ENCODE measurements at places on chromosomes 16 and 17.

- DNase-seq = peak; percentile 23
These were observed 143.4 kb upstream of the HS3ST2 start for GRCh38 chr16:22670551-22671041.

DNA sequence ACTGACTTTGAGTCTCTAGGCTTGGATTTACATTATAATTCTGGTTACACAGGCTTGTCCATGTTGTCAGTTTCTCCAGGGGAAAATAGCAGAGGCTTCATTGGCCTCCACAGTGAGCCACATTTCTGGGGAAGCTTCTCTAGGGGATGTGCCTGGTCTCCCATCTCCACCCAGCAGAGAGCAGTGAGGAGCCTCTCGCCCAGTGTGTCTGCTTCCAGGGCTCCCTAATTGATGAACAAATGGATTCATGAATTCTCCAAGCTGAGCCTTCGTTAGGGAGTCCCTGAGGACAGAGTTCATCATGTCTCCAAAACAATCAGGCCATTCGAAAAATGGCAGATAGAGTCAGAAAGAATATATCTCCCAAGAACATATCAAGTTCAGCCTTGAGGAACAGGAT lies 162.4 kb upstream of the TOX3 start:
- DNase-seq = no peak

DNA sequence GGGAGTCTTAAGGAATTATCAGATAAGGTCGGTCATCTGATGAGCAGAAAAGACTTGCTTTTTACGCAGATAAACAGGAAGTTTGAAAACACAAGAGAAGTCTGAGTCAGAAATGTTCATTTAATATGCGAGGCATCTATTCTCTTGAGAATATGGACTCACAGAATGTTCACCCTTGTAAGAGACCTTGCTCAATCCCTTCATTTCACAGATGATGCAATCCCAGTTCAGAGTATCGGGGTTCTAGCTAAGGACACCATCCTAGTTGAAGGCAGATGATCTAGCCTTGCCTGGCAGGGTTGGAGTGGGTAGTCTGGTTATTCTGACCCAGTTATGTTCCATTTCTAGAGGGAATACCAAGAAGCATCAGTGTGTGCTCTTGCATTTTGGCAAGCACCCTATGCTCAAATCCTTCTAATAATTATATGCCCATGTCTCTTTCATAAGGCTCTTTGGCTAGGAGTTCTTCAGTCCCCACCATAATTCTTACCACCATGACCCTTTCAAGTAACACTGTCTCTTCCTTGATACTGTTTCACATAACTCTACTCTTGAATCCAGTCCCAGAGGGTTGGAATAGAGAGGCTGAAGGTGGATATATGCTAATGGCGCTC lies 42.5 kb downstream of the YPEL2 start:
- DNase-seq = no peak

DNA sequence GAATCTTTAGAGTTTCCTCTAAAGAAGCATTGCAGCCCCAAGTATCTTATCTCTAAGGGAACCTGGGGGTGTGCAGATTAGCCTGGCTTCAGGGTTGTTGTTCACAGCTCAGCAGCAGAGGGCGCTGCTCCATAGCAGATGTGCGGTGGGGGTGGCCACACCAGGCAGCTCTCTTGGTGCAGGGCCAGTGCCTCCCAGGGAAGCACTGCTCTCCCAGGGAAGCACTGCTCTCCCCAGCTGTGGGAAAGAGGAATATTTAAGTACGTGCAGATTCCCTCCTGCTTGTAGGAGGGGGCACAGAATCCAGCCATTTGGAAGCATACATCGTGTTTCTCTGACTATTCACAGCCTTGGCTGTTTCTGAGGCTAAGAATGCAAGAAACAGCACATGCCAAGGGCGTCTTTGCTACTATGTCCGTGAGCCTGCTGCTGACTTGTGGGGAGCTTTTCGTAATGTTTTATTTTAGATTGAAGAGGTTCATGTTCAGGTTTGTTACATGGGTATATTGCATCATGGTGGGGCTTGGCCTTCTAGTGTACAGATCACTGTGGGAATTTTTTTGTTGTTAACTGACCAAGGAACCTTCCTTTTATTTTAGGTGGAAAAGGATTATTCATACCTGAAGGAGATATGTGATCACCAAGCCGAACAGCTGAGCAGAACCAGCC lies 217.8 kb downstream of the SPECC1 start:
- peak; percentile 89 for DNase-seq

DNA sequence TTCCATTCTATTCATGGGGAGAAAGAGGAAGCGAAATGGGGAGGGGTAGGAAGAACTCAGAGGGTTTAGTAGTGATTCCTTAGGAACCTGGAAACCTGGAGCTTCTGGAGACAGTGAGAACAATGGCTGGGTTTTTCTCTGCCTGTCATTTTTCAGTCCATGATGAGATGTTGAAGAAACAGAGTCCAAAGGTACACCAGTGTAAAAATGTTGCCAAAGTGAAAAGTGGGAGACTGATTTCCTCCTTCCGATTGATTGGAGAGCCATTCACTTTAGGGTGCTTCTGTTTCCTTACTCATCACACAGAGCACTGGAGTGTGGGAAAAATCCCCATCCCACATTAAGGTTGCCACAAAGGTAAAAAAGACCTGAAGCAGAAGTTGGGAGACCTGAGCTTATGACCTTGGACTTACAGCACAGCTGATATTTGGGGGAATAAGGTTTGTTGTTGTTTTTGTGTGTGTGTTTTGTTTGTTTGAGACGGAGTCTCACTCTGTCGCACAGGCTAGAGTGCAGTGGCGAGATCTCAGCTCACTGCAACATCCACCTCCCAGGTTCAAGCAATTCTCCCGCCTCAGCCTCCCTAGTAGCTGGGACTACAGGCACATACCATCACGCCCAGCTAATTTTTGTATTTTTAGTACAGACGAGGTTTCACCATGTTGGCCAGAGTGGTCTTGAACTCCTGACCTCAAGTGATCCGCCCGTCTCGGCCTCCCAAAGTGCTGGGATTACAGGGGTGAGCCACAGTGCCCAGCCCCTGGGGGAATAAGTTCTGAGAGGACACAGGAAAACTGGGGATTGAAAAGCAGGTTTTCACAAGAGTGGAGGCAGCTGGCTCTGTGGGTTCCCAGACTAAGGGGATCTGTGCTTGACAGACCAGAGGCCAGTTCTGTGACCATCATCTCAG lies 1.4 kb upstream of the DHX8 start:
- no peak for DNase-seq

- DNase-seq = no peak
These were observed 13.9 kb downstream of the CES5A start for GRCh38 chr16:55861288-55861687.

DNA sequence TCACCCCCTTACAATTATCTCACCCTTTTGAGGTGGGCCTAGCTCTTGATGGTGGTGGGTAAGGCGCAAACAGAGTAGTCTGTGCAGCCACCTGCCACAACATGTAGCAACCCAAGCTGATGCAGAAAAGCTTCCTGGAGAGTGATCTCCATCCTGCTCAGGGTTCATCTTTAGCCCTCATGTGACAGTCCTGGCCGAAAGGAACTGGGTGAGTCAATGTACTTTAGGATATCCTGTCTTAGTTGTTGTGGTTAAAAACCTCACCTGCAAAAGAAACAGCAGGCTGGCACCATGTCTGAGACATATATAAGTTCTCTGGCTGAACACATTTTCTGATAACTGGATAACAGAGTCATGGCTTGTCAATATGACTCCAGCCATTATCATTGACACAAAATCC lies 183.5 kb upstream of the CPHXL start:
- DNase-seq = no peak

- peak; percentile 29 for DNase-seq
These were observed 486 bp downstream of the ZNF785 start for GRCh38 chr16:30585022-30585399.

GRCh38 chr17:67353161-67353560 lies 13.2 kb downstream of the PSMD12 start:
- no peak for DNase-seq

DNA sequence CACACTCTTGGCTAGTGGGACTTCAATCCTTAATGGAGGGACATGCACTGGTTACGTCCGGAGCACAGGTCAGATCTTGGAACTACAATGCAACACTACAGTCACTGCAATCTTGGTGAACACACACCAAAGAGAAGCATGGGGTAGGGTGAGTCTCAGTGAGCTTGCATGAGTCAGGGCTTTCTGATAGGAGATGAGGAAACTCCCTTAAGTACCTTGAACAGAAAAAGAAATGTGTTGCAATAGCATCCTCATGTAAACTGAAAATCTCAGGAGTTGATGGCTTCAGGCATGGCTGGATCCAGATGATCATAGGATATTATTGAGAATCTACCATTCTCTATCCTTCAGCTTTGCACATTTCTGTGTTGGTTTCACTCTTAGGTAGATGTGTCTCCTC lies 54.1 kb downstream of the CES1 start:
- no peak for DNase-seq

DNA sequence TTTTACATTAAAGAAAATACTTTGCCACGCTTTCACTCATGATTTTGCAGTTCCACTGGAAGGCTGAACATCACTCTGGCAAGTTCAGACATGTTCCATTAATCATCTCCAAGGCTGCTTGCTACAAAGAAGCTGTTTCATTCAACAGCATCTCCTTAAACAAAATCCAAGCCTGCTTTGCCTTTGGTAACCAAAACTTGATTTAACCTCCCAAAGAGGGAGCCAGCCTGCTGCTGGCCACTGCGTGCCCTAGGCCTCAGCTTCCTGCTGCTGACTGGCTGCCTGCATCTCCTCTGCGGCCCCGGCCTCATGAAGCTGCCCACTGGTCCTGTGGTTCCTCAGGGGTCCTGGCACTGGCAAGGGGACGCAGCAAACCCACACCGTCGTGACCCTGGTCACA lies 31.8 kb downstream of the ANKRD11 start:
- peak; percentile 74 for DNase-seq

- DNase-seq = no peak
These were observed 334.9 kb downstream of the WWOX start for GRCh38 chr16:78434401-78434800.

- DNase-seq = no peak
These were observed 101.8 kb upstream of the CIBAR2 start for GRCh38 chr16:85213926-85214675.

DNA sequence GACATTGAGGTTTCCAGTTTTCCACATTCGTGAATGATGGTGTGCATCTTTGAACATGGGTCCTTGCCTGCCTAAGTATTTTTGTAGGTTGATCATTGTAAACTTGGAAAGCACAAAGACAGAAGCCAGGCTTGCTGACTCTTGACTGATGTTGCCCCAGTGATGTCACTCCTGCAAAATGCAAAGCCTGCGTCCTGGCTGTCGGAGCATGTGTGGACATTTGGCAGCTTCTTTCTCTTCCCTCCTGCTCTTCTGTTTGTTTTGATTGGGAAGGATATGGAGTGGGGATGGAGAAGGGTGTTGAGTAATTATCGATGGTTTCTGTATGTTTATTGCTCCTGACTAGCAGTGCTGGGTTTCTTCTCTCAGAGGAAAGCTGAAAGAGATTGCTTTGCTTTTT lies 3.2 kb downstream of the NDE1 start:
- DNase-seq = no peak

- DNase-seq = no peak
These were observed 24.8 kb upstream of the ANKRD40CL start for GRCh38 chr17:50792132-50792531.

- DNase-seq = no peak
These were observed 35.2 kb upstream of the CBX4 start for GRCh38 chr17:79874329-79874981.

DNA sequence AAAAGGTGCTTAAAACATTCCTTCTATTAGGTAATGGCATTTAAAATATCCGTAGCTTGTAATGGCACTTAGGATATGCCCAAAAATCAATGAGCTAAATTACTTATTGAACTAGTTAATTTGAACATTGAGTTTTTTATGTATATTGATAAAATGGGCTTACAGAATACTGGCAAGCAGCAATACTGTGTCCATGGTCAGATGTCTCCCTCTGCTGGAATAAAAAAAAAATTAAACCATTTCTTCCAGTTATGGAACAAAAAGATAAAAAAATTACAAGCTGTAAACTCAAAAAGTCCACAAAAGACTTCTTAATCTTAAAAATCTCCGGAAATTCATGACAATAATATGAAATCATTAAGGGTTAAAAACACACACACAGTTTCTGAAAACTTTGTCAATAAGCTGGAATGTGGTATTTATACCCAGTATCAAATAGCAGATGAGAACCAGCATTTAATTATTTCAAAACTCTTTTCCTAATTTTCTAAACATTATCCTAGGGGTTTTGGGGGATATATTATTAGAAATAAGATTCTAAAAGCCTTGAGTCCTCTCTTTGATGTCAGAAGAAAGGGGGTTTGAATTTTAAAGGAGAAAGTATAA lies 21.5 kb upstream of the PSMD7 start:
- no peak for DNase-seq

- no peak for DNase-seq
These were observed 43.6 kb upstream of the MED9 start for GRCh38 chr17:17433000-17433703.

DNA sequence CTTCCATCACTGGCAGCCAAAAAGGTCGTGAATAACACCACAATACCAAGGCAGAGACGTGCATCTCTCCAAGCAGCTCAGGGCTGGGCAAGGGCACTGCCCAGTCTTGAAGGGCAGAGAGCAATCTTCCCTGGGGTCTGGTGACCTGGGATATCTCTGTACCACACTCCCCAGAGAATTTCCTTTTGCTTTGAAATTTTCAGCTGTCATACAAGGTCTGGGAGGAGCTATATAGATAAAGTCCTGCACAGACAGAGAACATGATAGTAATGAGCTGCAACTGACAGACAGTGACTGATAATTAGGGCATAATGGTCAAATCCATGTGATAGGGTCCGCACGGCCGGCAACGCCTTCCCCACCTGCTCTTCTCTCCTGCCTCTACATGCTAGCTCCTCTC lies 68.2 kb downstream of the DYNLRB2 start:
- no peak for DNase-seq

GRCh38 chr16:53908731-53909130 lies 204.8 kb downstream of the FTO start:
- no peak for DNase-seq

- peak; percentile 6 for DNase-seq
These were observed 718 bp upstream of the CBFB start for GRCh38 chr16:67028167-67028695.

GRCh38 chr17:50425682-50426471 lies at the start of gene ACSF2:
TSS of gene ACSF2 (plus strand) at chr17:50426218. CDS start at chr17:50426262, 44 bp downstream.
- peak; percentile 55 for DNase-seq

DNA sequence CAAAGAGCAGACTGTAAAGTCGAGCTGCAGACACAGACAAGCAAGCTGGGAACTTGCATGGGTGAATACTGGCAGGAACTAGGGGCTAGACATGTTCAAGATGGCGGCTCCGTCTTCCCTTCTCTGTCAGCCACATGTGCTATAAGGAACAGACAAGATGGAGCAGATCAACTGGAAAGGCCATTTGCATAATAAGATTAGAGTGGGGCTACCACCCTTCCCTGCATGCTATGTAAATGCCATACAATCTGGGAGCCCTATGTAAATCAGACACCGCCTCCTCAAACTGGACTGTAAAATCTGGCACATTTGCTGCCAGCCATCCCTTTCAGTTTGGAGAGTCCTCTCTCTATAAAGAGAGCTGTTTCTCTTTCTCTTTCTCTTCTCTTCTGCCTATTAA lies 640.1 kb upstream of the CDH8 start:
- DNase-seq = no peak
